ENCODE measurements at places on chromosomes 7 and 10.

GRCh38 chr7:53070883-53071282 lies 35.5 kb downstream of the POM121L12 start:
- no peak for DNase-seq

DNA sequence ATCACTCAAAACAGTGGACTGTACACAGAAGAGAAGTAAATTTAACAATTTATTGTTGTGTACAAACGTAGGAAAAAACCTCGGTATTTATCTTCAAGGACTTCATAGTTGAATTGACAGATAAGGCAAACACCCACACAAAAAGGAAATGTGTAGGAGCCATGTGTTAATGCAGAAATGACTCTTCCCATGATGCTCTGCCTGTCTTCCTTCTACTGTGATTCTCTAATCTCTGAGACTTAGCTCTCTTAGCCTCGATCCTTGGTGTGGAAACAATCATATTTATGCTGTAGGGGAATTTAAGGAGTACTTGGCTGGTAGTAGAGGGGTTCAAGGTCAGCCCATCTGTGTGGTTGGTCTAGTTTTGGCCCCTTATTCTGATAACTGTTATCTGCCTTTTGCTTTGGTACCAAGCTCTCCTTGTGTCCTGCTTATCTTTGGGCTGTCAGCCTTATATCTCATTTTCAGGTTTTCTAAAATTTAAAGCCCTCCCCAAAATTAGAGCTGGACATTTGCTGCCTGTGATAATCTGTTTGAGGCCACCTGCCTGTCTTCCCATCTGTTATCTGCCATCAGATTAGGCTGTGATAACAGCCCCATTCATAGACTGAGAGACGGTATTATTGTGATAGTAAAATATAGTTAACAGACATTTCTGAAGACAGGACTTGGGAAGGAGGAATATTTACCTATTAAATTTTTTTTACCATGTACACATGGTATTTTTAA lies 81.7 kb downstream of the GPR85 start:
- no peak for DNase-seq

DNA sequence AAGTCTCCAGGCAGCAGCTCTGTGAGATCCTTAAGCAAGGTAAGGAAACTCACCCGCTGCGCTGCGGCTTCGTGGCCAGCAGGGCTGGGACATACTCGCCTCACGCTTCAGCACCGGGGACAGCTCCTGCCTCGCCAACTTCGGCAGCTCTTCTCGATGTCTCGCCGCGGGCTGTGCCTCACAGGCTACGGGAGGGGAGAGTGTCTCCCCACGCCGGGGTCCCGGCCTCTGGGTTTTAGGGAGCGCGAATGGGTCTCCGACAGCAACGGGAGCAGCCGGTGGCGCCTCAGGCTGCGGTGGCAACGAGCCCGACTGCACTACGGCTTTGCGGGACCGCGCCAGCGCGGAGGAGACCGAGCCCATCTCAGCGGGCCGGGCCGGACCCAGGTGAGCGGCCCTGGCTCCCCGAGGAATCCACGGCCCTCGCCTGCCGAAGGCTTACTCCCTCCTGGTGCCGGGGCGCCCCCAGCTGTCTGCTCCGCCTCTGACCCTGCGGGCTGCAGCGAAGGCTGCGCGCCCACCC lies 62.4 kb downstream of the LSM5 start:
- no peak for DNase-seq

- no peak for DNase-seq
Measured at GRCh38 chr7:87318741-87319140, 26.7 kb upstream of the CROT start.

GRCh38 chr10:97153270-97153850 lies 32.4 kb downstream of the SLIT1 start:
- no peak for DNase-seq

GRCh38 chr7:86844608-86845007 lies 200.9 kb downstream of the GRM3 start:
- DNase-seq = no peak

GRCh38 chr10:10699427-10699826 lies 318.2 kb upstream of the CELF2 start:
- DNase-seq = no peak

DNA sequence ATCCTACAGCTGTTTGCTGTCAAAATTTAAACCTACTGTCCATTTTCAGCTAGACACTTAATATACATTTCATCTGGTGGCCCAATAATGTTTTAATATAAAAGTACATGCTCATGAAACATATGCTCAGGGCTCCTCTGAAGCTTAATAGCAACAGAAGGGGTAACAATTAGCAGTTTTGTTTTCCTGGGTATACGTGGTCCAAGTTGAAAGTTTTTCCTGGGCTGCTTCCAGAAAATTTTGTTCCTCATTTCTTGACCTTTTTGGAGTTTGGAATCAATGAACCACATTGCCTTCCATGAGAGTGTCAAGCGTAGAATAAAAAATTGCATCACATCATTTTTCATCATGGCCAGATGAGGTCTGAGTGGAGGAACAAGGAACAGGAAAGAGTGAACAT lies 537.3 kb upstream of the MGMT start:
- no peak for DNase-seq

DNA sequence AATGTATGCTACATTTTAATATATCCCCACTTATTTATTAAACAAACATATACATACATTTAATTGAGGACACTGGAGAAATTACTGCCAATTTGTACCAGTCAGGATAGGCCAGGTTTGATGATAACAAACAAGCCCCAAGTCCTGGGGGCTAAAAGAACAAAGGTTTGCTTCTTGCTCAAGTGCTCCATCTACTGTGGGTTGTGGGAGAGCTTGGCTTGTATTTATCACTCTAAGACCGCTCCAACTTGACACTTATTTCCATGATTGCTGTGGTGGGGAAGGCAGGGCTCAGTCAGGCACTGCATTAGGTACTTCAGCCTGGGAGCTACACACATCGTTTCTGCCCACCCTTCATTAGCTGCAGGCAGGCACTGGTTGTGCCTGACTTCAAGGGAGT lies 136.6 kb upstream of the ZNF32 start:
- no peak for DNase-seq

GRCh38 chr10:86177537-86178155 lies 188.9 kb downstream of the GRID1 start:
- DNase-seq = no peak

DNA sequence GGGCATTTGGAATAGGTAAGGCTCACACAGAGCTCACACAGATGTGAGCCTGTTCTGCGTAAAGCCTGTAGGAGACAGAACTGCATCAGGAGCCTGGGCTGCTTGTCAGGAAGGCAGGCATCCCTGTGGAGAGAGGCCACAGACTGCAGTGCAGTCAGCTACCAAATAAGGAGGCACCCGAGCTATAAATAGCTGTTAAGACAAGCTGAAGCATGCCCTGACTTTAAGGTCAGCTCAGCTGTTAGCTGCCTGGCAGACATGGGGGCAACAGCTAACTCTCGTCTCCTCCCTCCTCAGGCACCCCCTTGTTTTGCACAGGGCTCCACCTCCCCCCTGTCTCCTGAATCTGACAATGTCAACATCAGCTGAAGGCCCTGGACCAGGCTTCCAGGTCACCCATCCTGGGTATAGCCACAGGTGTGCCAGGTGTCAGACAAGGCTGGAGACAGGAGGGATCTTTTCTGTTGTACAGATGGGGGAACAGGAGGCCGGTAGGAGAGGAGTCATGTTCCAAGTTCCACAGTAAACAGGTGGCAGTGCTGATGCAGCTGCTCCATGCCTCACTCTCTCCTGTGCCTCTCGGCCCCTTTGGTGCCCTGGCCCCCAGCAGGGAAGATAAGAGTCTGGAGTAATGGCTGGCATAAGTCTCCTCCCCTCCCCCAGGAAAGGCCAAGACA lies 27.6 kb upstream of the MKRN1 start:
- DNase-seq = no peak

DNA sequence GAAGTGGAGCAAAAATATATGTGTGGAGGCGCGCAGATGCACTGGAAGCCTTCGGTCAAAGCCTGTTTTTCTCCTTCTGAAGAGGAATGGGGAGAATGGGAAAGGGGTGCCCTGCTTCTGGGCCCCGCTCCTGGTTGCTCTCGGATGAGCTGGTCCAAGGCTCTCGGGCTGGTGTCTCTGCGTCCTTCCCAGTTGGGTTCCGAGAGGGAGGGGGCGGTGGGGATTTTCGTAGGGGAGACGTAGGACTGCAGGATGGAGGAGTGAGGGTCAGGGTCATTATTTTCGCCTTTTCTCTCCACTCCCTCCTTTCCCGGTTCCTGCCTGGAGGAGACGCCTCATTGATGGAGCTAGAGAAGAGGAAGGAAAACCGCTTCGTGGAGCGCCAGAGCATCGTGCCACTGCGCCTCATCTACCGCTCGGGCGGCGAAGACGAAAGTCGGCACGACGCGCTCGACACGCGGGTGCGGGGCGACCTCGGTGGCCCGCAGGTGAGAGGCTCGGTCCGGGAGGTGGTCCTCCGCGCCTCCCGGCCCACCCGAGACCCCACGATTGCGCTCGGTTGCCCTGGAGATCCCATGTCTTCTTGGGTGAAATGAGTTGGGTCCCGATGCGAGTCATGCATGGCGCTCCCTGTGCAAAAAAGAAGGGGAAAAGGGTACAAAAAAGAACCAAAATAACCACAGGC lies 790 bp downstream of the ADAM22 start:
- no peak for DNase-seq

- no peak for DNase-seq
Measured at GRCh38 chr7:128211626-128212025, 29.5 kb upstream of the LEP start.

GRCh38 chr10:124727361-124727960 lies 16.7 kb downstream of the FAM53B start:
- no peak for DNase-seq

DNA sequence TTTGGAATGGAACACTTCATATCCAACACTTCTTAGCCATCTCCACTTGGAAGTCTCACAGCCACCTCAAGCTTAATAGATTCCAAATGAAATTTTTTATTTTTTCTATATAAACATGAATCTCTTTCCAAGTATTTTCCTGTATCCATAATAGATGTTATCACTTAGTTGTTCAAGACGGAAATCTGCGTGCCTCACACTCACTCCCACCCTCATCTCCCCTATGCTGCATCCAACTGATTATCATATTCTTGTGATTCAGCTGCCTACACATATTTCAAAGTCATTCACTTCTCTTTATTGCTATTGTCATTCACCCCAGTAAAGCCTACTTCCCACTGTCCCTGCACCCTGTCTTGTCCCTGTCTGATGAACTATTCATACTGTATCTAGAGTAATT lies 70.2 kb upstream of the MKX start:
- no peak for DNase-seq

DNA sequence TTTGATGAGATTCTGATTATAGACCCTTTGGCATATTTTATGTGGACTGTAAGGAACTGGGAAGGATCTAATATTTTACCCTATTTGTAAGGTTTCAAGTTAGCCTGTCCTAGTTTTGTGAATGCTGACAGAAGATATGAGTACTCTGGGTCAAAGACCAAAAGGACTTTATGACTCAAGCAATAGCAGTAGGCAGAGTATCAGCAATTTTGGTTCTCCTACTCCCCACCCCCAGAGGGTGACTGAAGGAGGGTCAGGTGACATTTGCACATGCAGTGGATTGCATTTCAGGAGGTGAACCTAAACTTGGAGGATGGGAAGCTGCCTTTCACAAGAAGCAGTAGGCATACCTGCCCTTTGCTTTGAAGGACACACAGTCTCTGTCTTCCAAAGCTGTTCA lies 84.0 kb upstream of the KLF6 start:
- no peak for DNase-seq

DNA sequence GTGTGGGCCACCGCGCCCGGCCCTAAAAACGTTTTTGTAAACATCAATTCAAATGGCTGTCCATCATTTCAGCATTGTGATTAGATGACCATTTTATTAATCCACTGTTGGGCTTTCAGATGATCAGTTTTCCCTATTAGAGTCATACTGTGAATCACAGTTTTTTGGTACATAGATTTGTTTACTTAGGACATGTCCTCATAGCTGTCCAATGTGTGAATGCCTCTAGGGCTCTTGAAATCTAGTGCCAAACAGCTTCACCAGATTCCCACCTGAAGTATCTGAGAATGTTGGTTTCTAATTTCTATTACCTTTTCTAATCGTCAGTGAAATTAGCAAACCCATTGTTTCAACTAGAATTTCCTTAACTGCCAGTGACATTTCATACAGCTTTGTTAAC lies 66.8 kb downstream of the UPF2 start:
- no peak for DNase-seq

DNA sequence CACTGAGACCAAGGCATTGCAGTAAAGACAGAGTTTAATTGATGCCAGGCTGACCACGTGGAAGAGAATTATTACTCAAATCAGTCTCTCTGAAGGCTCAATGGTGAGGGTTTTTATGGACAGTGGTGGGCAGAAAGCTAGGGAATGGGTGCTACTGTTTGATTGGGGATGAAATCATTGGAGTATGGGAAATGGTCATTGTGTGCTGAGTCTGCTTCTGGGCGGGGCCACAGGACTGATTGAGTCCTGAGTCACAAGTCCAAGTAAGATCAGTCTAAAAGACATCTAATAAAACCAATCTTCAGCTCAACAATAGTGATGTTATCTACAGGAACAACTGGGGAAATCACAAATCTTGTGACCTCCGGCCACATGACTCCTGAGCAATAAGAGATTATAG lies 868.4 kb downstream of the SORCS3 start:
- no peak for DNase-seq

DNA sequence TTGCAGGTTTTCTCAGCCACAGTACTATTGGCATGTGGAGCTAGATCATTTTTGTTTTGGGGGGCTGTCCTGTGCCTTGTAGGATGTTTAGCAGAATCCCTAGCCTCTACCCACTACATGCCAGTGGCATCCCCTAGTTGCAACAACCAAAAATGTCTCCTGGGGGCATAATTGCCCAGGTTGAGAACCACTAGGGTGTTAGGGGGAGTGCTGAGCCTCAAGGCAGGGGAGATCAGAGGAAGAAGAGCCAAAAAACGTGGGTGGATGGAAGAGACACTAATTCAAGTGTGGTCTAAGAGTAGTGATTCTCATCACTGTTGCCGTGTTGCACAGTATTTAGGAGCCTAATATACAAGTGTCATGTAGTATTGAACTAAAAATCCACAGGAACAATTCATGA lies 31.7 kb upstream of the CCNY start:
- no peak for DNase-seq

DNA sequence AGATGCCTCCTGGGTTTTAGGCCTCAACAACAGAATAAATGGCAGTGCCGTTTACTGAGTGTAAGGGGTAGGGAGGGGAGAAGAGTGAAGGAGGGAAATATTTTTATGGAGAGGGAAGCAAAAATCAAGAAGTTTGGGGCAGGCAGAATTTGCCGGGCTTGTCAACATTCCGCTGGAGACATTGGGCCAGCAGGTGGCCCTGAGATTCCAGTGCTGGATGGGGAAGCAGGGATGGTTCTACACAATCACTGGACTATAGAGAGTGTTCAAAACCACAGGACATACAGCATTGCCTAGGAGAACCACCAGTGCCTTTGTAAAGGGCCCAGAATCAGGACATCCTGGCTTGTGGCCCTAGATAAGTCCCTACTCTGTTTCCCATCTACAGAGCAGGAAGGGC lies 598.6 kb upstream of the MGMT start:
- DNase-seq = no peak

DNA sequence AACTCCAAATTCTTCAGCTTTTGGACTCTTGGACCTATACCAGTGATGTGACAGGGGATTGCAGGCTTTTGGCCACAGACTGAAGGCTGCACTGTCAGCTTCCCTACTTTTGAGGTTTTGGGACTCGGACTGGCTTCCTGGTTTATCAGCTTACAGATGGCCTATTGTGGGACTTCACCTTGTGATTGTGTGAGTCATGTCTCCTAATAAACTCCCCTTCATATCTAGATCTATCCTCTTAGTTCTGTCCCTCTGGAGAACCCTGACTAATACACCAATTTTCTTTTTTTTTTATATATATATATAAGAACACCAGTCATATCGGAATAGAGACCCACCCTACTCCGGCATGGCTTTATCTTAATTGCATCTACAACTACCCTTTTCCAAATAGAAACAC lies 166.8 kb downstream of the ETV1 start:
- no peak for DNase-seq

All from cortex of kidney (tissue), 1 donor.